ENCODE measurements at places on chromosomes 5 and 9.

- peaks cover 21% of the 10 kb centered on the region for H3K4me1 ChIP-seq
- no peaks in the 10 kb centered on the region for H3K36me3 ChIP-seq
- no peak overlapping the region for H3K27ac ChIP-seq
- no peak for DNase-seq
- H3K27me3 ChIP-seq = no peaks in the 10 kb centered on the region
- no peak overlapping the region for H3K4me3 ChIP-seq
These were observed 523.6 kb upstream of the WWC1 start for GRCh38 chr5:167767795-167768194.

DNA sequence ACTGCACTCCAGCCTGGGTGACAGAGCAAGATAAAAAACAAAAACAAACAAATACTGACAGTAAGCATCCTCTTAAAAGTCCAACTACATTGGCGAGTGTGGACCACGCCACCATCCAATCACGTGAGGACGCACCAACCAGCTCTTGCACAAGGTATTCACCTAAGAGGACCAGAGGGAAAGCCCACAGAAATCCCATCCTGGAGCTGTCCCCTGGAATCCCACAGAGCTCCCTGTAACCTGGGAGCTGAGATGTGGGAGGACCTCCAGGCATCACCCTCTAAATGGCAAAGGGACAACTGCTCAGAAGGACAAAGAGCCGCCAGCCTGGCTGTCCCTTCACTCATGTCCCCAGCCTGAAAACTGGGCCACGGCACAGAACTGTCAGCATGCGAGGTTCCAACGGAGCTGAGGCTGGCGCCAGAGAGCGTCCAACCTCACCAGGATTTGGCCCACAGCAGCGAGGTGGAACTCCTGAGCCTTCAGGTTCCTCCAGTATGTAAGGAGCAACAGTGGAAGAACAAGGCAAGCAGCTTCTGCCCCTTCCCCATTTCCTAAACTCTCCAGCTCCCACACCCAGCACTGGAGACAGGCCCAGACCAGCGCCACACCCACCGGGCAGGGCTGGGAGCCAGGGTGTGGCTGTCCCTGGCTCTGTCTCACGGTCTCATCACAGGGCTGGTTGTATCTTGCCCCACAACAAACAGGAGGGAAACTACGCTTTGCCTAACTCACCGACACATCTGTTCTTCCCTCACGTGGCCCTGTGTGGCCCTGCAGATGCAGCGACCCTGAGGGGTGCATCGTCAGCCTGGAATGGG, 15.2 kb downstream of the IPPK start:
- no peak for DNase-seq
- H3K4me3 ChIP-seq = no peak overlapping the region
- H3K27me3 ChIP-seq = no peaks in the 10 kb centered on the region
- H3K4me1 ChIP-seq = peaks cover 7% of the 10 kb centered on the region
- peaks cover 19% of the 10 kb centered on the region for H3K36me3 ChIP-seq

- no peaks in the 10 kb centered on the region for H3K27me3 ChIP-seq
- DNase-seq = no peak
- no peak overlapping the region for H3K4me3 ChIP-seq
- peaks cover 17% of the 10 kb centered on the region for H3K36me3 ChIP-seq
- no peaks in the 10 kb centered on the region for H3K4me1 ChIP-seq
- no peak overlapping the region for H3K27ac ChIP-seq
These were observed 29.7 kb downstream of the PWWP2A start for GRCh38 chr5:160089531-160089930.

DNA sequence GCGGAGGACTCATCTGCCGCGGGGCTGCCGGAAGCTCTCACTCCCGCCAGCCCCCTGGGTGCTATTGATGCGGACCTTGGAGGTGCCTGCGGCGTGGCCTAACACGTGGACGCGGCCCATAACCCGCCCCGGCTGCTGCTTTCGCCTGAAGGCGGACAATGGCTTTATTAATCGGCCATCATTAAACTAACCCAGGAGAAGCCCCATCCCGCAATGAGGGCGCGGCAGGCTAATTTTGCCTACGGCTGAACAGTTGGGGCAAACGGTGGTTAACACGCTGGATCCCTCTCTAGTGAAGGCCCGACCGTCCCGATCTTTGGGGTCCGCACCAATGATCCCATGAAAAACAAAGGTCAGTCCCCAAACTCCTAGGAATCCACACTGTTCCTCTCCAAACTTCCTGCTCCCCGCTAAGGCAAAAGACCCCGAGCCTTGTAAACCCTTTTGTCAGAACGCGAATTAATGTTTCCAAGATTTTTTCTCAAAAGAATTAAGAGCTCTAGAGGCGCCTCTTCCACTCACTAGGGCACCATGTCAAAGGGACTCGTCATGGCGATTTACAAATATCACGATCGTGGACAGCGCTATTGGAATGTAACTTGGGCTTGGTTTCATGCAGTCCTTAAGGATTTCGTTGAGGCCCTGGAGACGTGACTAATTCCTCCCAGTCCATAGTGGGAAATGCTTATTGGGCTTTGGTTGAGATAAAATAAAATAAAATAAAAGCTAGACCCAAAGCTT, 193.1 kb downstream of the MEF2C start:
- no peak for DNase-seq
- peaks cover 10% of the 10 kb centered on the region for H3K4me1 ChIP-seq
- peaks cover 100% of the 10 kb centered on the region for H3K27me3 ChIP-seq
- no peak overlapping the region for H3K4me3 ChIP-seq

DNA sequence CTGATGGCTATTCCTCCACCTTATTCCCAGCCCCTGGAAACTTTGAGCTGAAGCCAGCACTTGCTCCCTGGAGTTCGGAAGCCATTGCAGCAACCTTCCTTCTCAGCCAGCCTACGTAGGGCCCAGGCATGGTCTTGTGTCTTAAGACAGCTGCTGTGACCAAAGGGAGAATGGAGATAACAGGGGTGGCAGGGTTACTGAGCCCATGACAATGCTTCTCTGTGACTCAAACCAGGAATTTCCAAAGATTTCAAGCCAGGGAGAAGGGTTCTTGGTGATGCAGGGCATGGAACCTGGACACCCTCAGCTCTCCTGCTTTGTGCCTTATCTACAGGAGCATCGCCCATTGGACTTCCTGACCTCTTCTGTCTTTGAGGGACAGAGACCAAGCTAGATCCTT, 12.2 kb downstream of the SLC31A2 start:
- H3K4me3 ChIP-seq = no peak overlapping the region
- H3K4me1 ChIP-seq = peaks cover 8% of the 10 kb centered on the region
- H3K36me3 ChIP-seq = peaks cover 38% of the 10 kb centered on the region
- DNase-seq = no peak
- no peaks in the 10 kb centered on the region for H3K27me3 ChIP-seq

DNA sequence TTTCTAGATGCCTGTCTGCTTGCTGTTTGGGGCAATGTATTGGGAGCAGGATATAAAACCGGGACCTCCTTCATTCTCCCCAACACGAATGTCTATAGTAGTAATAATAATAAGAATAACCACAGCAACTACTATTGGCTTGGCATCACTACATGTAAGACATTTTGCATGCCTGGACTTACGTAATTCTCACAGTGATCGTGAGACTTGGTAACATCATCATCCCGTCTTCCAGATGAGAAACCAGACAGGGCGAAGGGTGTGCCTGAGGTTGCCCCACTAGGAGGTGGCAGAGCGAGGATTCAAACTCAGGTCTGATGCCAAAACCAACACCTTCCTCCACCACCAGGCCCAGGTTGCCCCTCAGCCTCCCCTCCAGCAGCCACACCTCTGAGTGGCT, 185.1 kb downstream of the RGS3 start:
- DNase-seq = no peak
- H3K4me3 ChIP-seq = no peak overlapping the region
- no peaks in the 10 kb centered on the region for H3K36me3 ChIP-seq
- H3K27me3 ChIP-seq = no peaks in the 10 kb centered on the region

DNA sequence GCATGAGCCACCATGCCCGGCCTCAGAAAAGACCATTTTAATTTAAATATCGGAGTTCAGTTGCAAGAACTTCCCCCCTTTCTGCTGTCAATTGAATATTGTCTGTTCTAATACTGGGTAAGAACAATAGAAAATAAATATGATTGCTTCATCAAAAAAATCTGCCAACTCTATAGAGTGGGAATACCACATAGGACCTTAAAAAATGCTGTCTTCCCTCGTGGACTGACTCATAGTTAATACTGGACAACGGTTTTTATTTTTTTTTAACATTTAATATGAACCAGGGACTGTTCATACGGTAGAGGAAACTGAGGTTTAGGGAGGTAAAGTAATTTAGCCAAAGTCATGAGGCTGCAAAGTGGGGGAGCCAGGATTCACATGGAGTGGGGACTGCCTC, 9.7 kb downstream of the ZNF462 start:
- peaks cover 37% of the 10 kb centered on the region for H3K4me1 ChIP-seq
- no peaks in the 10 kb centered on the region for H3K36me3 ChIP-seq
- H3K27me3 ChIP-seq = no peaks in the 10 kb centered on the region
- no peak overlapping the region for H3K27ac ChIP-seq

- no peak overlapping the region for H3K27ac ChIP-seq
- peaks cover 4% of the 10 kb centered on the region for H3K27me3 ChIP-seq
- no peak for DNase-seq
- H3K4me3 ChIP-seq = no peak overlapping the region
- peaks cover 25% of the 10 kb centered on the region for H3K4me1 ChIP-seq
- no peaks in the 10 kb centered on the region for H3K36me3 ChIP-seq
These were observed 76.6 kb upstream of the ADAMTS16 start for GRCh38 chr5:5063533-5063953.

- H3K4me1 ChIP-seq = no peaks in the 10 kb centered on the region
- DNase-seq = no peak
- no peak overlapping the region for H3K4me3 ChIP-seq
- no peak overlapping the region for H3K27ac ChIP-seq
- H3K36me3 ChIP-seq = no peaks in the 10 kb centered on the region
These were observed 14.1 kb upstream of the NTRK2 start for GRCh38 chr9:84655447-84655846.

- DNase-seq = no peak
- H3K27ac ChIP-seq = peak overlapping the region; percentile 93
- H3K27me3 ChIP-seq = no peaks in the 10 kb centered on the region
- no peak overlapping the region for H3K4me3 ChIP-seq
- peaks cover 53% of the 10 kb centered on the region for H3K4me1 ChIP-seq
These were observed 56.7 kb downstream of the SAXO1 start for GRCh38 chr9:18976221-18976708.

DNA sequence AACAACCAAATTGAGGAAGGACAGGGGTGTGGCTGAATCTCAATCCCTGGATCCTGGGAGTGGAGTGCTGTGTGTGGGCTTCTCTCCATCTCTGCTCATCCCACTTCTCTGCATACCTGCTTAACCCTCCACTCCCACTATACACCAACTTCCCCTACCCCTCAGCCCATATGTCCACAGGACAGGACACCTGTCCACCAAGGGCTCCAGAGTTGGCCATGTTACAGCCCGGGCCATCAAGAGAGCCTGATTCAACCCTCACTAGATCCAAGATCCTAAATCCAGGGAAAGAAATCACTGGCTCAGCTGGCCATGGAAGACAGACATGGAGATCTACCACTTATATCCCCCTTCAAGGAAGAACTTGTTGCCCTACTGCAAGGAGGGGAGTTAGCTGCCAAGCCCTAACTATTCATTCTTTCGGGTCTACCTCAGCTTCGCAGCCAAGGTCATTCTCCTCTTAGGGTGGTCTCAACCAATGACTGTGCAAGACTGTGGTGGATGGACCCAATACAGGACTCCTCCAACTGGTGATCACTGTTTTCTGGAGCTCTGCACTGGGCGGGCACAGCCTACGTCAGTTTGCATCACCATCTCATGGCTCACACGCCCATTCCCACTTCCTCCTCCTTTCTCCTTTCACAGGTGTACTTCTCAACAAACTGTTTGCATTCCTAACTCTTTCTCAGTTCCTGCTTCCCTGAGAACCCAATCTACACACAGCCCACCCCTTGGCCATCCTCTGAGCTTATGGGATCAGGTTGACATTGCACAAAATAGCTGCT, 53.7 kb upstream of the ZBTB43 start:
- H3K4me1 ChIP-seq = no peaks in the 10 kb centered on the region
- no peak overlapping the region for H3K27ac ChIP-seq
- H3K4me3 ChIP-seq = no peak overlapping the region
- no peaks in the 10 kb centered on the region for H3K36me3 ChIP-seq
- peaks cover 64% of the 10 kb centered on the region for H3K27me3 ChIP-seq
- no peak for DNase-seq

GRCh38 chr5:160621526-160621925, 199.9 kb downstream of the PTTG1 start:
- no peak overlapping the region for H3K4me3 ChIP-seq
- peaks cover 9% of the 10 kb centered on the region for H3K4me1 ChIP-seq
- no peak for DNase-seq
- H3K27me3 ChIP-seq = peaks cover 59% of the 10 kb centered on the region

GRCh38 chr5:175729829-175730277, 72.0 kb downstream of the HRH2 start:
- peak; percentile 90 for DNase-seq
- no peaks in the 10 kb centered on the region for H3K36me3 ChIP-seq
- peaks cover 7% of the 10 kb centered on the region for H3K4me1 ChIP-seq
- peak overlapping the region; percentile 41 for H3K4me3 ChIP-seq
- H3K27ac ChIP-seq = no peak overlapping the region

DNA sequence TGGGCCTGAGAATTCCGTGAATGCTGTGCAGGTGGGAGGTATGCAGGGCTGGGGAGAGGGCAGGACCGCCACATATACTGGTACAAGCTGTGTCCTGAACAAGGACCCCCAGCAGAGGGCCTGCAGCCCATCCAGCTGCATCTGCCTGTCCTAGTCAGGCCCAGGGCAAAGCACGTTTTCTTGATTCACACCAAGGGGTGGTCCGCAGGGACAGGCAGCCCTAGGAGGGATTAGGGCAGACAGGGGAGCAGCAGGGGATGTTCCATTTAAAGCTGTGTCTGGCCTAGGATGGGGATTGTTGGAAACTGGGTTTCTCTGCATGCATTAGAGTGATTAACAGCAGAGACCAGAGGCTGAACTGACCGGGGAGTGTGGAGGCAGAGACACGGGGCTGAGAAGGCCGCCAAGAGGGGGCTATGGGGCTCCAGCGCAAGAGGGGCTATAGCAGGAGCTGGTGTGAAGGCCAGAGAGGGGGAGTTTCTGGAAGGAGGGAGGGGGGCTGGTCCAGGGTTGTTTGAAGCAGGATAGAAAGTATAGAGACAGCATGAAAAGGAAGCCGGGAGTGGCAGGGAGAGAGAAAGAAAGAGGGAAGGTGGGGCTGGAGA, 2.7 kb downstream of the GRM6 start:
- peaks cover 4% of the 10 kb centered on the region for H3K36me3 ChIP-seq
- no peaks in the 10 kb centered on the region for H3K4me1 ChIP-seq
- no peak overlapping the region for H3K4me3 ChIP-seq
- DNase-seq = no peak

GRCh38 chr5:43687275-43687674, 84.3 kb downstream of the NNT start:
- no peaks in the 10 kb centered on the region for H3K27me3 ChIP-seq
- DNase-seq = no peak
- no peak overlapping the region for H3K4me3 ChIP-seq
- no peak overlapping the region for H3K27ac ChIP-seq

DNA sequence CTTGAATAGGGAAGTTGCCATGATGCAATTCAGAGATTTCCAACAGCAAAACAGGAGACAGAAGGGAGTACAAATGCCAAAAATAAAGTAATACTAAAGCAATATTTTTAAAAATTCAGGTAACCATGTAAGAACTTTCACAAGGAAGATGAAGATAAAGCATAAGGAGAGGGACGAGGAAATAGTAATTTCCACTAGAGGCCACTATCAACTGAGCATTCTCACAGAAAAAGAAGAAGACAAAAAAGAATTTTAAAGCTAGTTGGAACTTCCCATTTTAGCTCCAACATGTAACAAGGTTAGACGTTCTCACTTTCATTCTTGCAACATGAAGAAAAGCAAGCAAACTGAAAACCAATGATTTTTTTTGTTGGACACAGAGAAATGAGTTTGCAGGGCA, 779.9 kb upstream of the CDH6 start:
- no peaks in the 10 kb centered on the region for H3K27me3 ChIP-seq
- no peaks in the 10 kb centered on the region for H3K4me1 ChIP-seq
- DNase-seq = no peak

Data from mesothelial cell of epicardium (in vitro differentiated cells).